ENCODE measurements at places on chromosomes 1 and 21.
A peak's percentile ranks its signal among the peaks of the same experiment; 100 is the strongest.

DNA sequence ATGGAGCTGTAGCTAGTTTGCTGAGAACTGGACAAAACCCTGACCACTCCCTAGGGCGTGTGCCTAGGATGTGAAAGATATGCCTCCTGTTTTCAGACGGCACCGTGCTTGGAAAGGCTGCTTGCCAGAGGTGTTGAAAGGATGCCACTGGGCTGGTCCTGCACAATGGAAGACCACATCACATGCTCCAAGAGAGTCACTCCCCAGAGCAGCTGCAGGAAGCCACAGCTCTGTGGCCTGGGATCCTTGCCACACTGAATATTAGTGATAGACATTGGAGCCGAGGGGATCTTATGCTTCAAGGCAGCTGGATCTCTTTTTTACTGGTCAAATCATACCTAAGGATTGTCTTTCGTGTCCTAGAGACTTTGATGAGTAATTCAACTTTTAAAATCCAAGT, 6.6 kb upstream of the APP start:
- no peak for DNase-seq

- DNase-seq, result no peak
Observed at GRCh38 chr1:157044326-157044725, 1.2 kb downstream of the ARHGEF11 start.

DNA sequence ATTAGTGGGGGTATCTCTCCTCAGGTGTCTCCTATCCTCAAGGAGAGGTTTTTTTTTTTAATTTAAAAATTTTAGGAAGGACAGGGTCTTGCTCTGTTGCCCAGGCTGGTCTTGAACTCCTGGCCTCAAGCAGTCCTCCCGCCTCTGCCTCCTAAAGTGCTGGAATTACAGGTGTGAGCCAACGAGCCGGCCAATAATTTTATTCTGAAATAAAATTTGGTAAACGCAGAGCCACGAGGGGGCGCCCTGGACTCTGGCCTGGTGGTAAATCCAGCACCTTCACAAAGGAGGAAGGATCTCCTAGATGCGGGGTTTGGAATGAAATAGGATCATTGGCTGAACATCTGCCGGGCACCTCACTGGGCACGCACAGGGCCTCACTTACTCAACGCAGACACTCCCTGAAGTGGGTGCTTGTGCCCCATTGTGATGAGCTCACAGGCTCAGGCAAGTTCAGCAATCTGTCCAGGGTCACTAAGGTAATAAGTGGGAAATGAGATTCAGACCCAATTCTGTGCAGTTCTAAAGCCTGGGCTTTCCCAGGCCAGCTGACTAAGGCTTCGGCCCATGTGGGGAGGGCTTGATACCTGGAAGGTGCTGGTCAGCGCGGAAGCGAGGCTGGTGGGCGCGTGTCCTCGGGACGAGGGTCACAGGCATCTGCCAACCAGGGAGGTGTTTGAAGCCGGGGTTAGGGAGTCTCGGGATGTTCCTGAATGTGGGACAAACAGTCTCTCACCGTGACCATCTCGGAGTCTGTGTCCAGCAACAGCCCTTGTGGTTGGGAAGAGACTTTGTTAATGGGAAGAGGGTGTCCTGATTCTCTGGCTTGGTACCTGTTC, 32.7 kb upstream of the ETV3 start:
- DNase-seq, result peak; percentile 59

DNA sequence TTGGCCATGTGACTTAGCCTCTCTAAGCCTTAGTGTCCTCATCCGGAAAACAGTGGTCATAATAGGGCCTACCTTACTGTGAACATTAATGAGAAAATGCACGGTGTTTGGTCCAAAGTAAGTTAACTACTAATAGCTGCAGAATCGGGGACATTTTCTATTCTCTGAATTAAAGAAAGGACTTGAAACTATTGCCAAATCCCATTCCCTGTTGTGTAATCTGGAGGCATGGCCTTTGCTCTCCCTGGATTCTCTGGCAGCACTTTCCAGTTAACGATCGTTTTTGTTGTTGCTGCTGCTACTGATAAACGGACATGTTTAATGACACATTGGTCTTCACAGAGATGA, 30.5 kb downstream of the FMO4 start:
- DNase-seq, result peak; percentile 42

- DNase-seq, result no peak
Observed at GRCh38 chr1:35876988-35877387, 6.0 kb upstream of the AGO1 start.

DNA sequence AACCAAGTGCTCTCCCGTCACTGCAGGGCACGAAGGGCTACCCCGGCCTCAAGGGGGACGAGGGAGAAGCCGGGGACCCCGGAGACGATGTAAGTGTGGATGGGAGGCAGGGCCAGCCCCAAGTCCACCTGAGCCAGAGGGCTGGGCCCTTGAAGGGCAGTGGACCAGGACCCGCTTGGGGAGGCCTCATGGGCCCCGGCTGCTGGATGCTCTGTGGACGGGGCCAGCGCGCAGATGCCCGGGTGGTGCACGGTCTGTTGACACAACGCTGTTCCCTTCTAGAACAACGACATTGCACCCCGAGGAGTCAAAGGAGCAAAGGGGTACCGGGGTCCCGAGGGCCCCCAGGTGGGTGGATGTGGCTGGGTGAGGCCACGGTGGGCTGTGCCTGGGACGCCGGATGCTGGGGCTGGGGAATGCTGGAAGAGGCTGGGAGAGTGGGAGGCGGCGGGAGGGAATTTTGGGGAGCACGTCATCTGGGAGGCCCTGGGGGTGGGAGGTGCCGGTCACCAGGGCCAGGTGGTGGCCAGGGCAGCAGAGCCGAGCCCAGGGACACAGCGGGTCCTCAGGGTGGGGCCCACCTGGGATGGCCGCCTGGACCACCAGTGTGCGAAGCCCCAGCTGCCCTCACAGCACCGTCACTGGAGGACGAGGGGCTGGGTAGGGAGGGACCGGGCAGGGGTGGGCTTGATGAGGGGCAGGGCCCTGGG, 17.5 kb downstream of the COL6A1 start:
- no peak for DNase-seq

GRCh38 chr1:101732261-101732660, 264.5 kb downstream of the OLFM3 start:
- no peak for DNase-seq

DNA sequence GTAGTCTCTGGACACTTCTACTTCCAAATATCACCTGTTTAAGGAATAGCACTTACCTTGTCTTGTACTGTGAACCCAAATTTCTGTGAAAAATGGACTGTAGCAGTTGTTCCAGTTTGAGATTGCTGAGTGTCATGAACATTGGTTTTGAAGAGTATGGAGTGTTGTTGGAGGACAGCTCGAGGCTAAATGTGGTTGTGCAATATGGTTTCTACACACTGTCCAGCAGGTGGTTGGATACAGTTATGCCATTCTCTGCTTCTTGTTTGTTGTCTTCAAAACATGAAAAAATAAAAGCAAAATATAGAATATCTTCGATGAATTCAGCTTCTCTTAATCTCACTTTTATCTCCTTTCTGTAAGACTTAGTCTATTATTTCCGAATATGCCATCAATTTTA, 67.1 kb downstream of the DDR2 start:
- no peak for DNase-seq

DNA sequence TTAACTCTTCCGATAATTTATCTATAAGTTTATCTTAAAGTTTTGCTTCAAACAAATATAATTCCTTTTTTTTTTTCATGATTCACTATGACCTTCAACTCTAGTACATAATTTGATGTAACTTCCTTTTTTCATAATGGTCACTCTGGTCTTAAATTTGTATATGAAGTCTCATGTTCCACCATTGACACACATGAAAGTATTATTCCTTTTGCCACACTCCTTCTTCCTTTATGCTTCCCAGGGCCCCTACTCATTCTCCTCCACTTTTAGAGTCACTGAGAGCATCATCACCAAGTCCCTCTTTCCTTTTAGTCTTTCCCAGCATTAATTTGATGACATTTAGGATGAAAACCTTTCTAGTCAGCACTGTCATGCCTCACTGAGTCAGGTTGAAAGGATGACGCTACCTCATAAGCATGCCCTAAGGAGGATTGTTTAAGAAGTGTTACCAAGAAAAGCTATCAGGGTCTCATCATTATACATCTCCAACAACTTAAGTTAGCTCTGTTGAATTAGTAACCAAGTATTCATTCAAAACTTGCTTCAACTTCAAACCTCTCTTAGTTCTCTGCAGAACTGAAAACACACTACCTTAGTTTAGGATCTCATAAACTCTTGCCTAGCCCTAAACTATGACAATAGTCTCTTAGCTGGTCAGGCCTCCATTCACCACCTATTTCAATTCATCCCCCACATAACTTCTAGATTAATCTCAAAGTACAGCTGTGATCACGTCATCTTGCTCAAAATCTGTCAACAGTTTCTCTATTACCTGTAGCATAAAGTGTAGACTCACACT, 14.5 kb downstream of the AUNIP start:
- no peak for DNase-seq

GRCh38 chr21:29146726-29147125, 16.3 kb downstream of the MAP3K7CL start:
- no peak for DNase-seq

GRCh38 chr1:31595836-31596736, 19.8 kb downstream of the TINAGL1 start:
- DNase-seq, result no peak

DNA sequence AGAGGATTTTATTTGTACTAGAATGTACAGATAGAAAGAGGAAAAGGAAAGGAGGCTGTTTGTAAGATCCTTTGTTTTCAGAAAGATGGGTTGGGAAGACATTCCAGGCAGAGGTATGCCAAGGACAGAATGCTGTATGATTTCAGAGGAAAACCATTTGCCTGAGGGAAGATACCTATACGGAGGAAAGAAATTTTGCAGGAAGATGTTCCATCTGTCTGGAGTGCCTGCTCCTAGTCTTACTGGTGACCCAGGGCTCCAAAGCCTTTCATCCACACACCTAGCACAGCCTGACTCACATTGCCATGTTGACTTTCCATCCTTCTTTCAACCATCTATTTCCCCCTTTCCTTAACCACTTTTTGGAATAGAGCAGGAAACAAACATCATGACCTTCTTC, 18.2 kb downstream of the SAMD13 start:
- DNase-seq, result no peak

DNA sequence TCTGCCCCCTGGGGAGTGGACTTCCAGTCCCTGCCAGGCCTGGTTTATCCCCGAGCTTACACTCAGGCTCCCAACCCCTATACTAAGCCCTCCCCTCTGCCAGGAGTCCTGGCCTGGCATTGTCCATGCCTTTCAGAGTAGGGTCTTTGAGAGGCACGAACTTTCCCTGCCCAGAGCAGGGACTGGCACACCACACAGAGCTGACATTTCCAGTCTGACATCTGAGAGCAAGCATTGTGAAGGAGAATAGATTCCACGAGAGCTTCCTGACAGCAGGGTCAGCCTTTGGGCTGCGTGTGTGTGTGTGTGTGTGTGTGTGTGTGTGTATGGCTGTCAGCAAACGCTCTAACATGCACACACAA, 59.5 kb upstream of the LAPTM5 start:
- no peak for DNase-seq

- DNase-seq, result no peak
Observed at GRCh38 chr1:76093522-76094312, 19.2 kb downstream of the ST6GALNAC3 start.

DNA sequence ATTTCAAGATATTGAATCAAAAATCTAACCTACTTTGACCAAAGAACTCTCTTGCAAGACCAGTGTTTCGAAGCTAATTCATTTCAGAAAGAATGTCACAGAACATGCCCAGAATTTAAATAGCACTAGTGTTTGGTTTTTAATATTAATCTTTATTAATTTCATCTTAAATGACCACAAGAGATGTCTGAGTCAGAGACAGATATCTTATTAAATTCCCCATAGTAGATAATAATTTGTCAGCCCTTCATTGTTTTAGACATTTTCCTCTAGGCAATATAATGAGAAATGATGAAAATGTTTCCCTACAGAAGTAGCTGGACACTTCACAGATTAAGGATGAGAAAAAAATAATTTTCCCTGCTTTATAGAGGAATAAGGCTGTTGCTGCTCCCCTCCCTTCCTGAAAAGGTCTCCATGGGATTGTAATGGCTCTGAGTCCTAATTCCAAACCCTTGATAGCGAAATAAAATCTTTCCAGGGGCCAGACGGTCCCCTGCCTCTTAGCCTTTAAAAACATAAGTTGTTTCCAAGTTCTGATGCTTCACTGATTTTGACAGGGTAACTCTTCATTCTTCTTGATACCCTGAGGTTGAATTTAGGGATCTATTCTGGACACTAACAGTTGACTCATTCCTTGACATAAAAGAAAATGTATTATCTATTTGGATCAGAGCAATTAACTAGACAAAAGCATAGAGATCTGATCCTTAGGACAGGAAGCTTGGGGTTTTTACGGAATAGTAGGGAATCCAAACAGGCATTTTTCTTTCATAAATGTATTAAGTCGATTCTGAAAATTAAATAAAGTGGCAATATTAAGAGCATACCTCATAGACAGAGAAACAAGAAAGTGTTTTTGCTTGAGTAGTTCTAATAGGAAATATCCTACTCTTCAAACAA, 820.8 kb downstream of the BRINP3 start:
- no peak for DNase-seq

GRCh38 chr1:2145946-2146835, 48.4 kb downstream of the FAAP20 start:
- no peak for DNase-seq

DNA sequence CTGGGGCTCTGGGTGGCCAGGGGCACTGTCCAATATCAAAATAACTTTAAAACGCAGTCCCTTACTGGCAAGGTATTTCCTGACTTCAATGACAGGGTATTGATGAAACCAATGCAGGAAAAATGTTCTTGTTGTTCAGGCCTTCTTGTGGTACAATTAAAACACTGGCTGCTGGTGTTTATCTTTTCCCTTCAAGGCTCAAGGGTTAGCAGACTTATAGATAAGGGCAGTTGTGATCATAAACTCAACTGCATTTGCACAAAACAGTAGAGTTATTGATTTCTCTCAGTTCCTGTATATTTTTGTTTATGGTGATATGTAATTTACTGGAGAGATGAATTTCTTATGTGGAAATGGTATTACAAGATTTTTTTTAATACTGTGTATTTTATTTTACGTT, 2.7 kb upstream of the CD84 start:
- no peak for DNase-seq

- DNase-seq, result no peak
Observed at GRCh38 chr1:56468518-56468917, 110.8 kb downstream of the PLPP3 start.

DNA sequence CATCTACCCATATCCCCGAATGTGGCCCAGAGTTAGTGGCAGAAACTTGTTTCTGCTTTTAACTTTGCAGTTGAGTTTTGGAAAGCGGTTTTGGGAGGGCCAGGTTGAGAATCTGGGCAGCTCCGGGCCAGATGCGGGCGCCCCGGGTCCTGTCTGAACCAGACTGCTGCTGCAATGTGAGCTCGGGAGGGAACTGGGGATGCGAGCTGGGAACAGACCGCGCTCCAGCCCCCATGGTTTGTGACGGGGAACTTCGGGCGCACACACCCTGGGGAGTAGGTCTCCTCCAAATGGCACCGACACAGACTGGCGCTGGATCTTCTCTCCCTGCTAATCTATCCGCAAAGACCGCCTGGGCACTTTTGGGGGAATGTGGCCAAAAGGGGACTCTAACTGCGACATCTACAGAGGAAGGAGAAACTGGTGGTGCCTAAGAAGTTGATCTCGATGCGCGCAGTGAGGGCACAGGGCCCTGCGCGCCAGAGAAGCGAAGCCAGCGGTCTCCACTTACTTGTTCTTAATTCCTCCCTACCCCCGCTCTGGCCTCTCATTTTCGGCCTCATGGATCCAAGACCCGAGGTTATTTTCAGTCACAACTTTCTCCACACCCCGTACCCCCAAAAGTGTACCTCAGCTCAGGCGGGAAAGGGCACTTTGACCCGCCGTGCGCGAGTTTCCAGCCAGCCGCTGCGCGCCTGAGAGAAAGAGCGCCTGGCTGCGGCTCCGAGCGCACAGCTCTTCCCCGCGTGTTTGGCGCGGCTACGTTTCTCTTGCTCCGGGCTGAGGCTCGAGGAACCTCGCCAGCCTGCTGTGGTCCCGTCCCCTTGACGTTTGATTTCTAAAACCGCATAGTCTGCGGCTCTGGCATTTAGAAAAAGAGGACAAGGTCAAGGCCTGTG, 411.0 kb upstream of the ESRRG start:
- no peak for DNase-seq
